ENCODE measurements at places on chromosomes 6 and 20.

GRCh38 chr6:20827798-20828197 is 293.5 kb downstream of the CDKAL1 start:
- no peak for DNase-seq

- DNase-seq: peak; percentile 70
Observed at GRCh38 chr20:4324611-4325243, 309.4 kb upstream of the RNF24 start.

DNA sequence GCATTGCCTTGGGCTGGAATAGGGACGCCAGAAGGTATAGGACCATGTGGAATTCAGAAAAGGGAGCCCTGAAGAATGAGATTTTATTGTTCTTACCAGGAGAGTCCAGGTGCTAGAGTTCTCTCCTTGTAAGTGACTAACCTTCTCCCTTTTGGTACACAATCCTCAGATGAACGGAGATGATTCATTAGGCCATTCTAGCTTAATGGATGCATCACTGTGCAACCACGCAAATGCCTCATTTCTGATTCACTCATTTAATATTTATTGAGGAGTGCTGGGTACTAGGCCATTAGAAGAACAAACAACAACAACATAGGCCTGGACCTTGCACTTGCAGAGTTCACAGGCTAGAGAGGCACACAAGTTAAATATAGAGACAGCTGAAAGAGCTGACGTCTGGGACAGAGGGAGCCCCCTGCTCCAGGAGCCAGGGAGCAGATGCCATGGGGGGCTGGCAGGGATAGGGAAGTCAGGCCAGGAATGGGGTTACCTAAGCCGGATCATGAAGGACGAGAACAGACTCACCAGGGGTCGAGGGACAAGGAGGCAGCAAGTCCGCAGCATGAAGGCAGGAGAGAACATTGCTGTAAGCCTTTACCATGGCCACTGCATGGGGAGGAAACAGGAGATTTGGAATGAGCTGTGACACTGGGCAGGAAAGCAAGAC is 179.5 kb upstream of the AKAP12 start:
- DNase-seq: peak; percentile 84

- DNase-seq: peak; percentile 79
Observed at GRCh38 chr6:168784426-168784825, 343.4 kb downstream of the SMOC2 start.

GRCh38 chr6:156978948-156979347 is 201.8 kb downstream of the ARID1B start:
- no peak for DNase-seq

- DNase-seq: no peak
Observed at GRCh38 chr20:11853359-11853758, 64.3 kb upstream of the BTBD3 start.

GRCh38 chr6:163844357-163844756 is 429.8 kb downstream of the QKI start:
- no peak for DNase-seq

DNA sequence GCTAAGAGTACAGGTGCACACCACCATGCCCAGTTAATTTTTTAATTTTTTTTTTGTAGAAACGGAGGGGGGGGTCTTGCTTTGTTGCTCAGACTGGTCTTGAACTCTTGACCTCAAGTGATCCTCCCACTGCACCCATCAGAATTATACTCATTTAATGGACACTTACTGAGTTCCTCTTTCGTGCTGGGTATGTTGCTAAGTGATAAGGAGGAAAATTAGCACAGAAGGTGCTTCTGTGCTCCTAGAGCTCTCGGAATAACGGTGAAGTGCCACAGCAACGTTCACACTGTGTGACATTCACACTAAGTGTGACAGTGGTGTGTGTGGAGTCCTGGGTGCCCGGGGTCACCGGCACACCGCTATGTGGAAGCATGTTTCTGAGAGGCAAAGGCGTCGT is 32.1 kb upstream of the BMP6 start:
- no peak for DNase-seq

DNA sequence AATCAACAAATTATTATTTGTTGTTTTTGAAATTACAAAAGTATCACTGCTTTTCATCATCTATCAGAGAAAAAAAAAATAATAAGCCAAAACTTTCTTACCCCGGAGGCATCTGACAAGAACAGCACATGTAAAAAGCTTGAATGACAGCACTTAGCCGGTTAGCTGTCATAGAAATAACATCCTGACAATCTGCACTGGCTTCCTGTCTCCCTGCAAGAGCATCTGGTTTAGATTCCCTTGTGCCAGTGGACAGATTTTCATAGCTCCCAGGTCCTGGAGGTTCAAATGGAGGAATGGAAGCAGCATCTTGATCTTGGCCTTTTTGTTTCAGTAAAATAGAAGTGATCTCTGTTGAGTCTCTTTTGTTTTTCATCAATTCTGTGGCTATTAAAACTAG is 74.8 kb downstream of the HACE1 start:
- no peak for DNase-seq

DNA sequence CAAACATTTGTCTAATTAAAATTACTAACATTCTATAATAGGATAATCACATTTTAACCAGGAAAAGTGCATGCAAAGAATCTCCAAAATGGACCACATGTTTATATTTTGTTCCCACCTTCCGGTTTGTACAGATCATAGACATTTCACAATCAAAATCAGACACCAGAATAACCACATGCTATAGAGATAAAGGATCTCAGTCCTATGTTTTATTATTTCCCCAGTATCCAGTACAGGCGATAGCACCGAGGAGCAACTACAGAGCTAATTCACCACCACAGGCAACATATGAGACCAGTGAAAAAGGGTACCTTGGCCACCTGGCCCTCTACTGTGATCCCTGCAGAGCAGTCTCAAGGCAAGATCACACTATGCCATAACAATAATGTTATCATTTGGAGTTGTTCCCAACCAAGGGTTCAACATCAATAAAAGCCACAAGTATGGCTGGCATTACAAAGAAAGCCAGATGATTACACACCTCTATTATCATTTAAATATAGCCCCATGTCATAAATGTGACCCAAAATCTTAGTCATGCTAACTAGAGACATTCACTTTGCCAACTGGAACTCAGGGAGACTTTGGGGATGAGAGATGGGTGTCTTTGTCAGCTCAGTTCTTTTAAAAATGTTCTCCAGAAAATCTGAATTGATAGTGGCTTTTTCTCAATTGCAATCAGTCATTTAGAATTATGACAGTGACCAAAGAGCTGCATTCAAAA is 46.7 kb downstream of the RALGAPA2 start:
- DNase-seq: no peak

All from esophagus muscularis mucosa (tissue), 4 donors.